ENCODE measurements at places on chromosomes 4 and X.

- DNase-seq = peak; percentile 42
Measured at GRCh38 chr4:47913861-47914219, 543 bp downstream of the NFXL1 start.

GRCh38 chr4:16079046-16079445 lies 4.8 kb downstream of the PROM1 start:
- DNase-seq = peak; percentile 59

GRCh38 chr4:124095621-124096020 lies 616.9 kb downstream of the ANKRD50 start:
- no peak for DNase-seq

- DNase-seq = peak; percentile 40
Measured at GRCh38 chr4:15653864-15654592, 1.1 kb downstream of the FBXL5 start.

DNA sequence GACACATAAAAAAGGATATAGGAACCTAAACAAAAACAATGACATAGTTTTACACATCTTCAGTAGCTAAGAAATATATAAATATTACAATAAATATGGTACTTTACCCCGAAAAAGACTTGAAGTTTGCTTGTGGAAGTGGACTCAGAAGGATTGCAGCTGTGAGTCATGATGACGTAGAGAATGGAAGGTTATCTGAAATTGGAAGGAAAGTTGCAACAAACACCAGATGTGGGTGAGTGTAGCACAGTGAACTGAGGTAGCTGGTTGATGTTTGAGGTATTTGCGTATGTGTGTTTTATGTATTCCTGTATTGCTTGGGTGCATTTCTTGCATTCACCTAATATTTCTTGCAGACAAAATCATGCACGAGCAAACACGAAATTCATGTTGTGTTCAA lies 113.0 kb downstream of the ARX start:
- no peak for DNase-seq

DNA sequence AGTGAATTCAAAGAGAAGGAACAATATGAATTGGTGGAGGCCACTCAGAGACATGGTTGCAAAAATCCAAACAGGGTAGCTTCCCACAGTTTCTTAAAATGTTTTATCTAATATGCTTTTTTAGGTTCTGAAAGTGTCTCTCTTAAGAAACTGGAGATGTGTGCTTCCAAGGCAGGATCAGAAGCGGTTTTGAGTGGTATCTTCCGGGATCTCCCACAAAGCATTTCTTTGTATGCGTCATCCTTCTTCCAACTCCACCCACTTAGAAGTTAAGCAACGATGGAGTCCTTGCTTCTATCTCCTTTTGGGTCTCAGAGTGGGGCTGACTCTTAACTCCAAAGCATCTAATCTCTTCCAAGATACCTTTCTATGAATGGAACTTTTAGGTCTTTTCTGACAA lies 196.7 kb downstream of the MID1 start:
- no peak for DNase-seq

- no peak for DNase-seq
Measured at GRCh38 chrX:110408949-110409588, 50.4 kb downstream of the RTL9 start.

GRCh38 chrX:1754077-1754476 lies 139.2 kb downstream of the ASMT start:
- no peak for DNase-seq

GRCh38 chr4:13548059-13548983 lies 4.0 kb upstream of the NKX3-2 start:
- DNase-seq = no peak

- no peak for DNase-seq
Measured at GRCh38 chrX:118249146-118249545, 96.8 kb upstream of the WDR44 start.

DNA sequence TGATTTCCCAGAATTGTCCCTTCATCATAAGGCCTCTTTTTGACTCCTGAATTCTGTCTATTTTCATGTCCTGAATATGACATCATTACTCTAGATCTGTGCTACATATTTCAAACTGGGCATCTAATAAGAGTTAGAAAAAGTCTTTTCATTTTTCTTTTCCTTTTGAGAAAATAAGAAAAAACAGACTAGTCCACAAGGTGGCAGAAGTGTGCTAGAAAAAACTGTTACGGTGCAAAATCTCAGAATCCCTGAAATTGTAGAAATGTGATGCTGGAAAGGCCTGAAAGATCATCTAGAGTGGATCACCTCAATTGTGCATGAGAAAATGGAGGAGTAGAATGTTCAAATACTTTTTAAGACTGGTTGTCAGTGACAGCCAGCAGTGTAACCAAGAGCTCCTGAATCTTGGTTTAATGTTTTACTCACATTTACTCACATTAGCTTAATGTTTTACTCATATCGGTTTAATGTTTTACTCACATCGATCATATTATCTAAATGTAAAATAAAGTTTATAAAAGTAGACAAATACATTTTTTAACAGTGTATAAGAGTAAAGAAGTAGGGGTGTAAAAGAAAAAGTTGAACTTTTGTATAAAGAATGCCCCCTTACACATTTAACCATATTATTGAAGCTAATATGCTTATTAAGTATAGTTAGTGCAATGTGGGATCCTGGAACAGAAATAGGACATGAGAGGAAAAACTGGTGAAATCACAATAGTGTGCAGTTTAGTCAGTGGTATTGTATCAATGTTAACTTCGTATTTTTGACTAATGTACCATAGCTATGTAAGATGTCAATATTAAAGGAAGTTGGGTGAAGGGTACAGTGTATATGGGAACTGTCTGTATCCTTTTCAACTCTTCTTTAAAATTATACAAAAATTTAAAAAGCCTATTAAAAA lies 15.2 kb downstream of the ASB11 start:
- DNase-seq = peak; percentile 23

DNA sequence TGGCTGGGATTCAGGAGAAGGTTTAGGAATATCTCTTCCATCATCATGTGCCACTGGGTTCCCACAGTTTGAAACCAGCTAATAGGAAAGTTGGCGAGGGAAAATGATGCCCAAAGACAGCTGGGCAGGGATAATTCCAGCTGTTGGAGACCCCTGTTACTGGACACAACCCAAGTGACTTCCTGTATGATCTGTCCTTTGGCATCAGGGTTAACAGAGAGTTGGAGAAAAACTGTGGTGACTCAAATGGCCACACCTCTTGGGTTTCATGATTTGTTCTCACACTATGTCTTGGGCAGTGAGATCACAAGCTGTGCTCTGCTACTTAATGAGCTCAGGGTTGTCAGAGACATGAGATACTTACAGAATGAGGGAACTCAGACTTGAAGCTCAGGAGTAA lies 3.8 kb downstream of the FGF16 start:
- no peak for DNase-seq

DNA sequence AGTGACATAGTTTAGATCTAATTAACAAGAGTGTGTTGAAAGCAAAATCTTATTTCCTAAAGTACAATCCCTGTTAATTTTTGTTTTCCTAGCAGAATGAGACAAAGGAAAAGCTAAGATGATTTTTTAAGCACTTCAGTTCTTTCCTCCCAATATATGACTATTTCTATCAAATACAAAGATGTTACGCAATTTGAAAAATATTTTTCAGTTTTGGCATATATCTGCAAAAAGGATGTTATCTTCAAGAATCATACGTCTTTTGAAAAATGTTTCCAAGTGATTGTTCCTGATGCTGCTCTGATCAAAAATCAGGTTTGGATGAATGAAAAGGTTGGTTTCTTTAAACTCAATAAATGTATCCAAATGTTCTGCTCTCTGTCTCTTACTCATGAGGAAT lies 486.7 kb upstream of the CPEB2 start:
- DNase-seq = no peak

GRCh38 chr4:1496116-1496642 lies 89.9 kb upstream of the NKX1-1 start:
- no peak for DNase-seq

DNA sequence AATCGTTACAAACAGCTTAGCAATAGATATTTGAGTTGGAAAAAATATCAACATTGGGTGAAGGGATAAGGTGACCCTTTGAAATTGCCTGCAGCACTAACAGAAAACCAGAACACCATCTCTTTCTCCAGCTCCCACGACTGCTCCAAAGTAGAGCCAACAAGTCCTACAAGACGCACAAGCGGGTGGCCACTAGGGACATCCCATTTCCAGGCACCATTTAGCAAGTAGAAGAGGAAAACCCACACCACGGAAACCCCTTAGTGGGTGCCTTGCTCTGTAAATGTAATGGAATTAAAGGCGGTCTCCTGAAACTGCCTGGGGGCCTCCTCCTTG lies 1.9 kb downstream of the ARHGAP6 start:
- DNase-seq = no peak

DNA sequence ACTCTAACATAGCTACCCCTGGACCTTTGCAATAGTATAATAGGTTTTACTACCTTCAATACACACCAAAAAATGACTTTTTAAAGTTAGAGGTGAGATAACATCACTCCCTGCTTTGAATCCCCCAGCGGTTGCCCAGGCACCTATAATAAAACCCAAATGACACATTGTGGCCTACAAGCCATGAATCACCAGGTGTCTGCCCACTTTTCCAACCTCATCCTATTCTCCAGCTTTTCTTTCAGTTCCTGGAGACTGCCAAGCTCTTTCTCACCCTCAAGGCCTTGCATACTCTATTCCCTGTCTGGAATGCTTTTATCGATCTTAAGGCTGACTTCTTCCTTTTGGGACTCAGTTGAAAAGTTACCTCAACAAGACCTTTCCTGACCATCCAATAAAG lies 16.4 kb upstream of the PRSS48 start:
- no peak for DNase-seq

DNA sequence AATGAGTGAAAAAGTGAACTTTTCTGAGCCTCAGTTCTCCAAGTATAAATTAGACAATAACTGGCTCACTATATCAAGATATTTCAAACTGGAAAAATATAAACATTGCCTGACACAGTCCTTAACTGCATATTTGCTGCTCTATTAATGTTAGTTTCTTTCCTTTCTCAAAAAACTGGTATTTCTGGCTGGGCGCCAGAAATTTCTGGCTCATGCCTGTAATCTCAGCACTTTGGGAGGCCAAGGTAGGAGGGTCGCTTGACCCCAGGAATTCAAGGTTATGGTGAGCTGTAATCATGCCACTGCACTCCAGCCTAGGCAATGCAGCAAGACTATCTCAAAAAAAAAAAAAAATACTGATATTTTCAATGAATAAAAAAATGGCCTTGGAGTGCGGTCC lies 227.0 kb downstream of the MAGEB17 start:
- DNase-seq = no peak

DNA sequence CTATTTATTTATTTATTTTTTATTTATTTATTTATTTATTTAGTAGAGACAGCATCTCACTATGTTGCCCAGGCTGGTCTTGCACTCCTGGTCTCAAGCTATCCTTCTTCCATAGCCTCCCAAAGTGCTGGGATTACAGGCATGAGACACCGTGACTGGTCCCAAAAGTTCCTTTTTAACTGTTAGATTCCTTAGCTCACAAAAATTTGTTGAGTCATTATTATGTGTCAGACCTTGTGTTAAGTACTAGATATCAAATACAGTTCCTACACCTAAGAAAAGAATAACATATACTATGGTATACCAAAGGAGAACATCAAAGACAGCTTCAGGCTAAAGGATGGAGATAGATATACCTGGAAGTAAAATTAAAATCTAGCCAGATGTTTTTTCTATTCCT lies 11.6 kb downstream of the FGA start:
- no peak for DNase-seq

DNA sequence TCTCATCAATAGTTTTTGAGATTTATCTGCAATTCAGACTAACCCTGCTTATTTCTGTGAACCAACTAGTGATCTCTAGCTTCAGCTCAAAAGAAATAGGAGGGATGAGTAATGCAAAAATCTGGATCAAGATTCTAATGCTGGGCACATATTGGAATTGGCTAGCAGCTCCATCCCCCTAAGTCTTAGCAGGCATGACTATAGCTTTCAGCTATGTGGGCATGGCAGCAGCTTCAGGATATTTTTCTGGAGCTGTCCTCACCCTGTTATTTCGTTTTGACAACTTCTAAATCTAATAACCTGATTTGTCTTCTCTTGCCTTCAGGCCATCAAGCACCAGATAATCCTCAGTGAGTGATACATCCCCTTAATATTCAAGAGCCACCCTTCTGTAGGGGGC lies 50.8 kb upstream of the GNPDA2 start:
- no peak for DNase-seq

DNA sequence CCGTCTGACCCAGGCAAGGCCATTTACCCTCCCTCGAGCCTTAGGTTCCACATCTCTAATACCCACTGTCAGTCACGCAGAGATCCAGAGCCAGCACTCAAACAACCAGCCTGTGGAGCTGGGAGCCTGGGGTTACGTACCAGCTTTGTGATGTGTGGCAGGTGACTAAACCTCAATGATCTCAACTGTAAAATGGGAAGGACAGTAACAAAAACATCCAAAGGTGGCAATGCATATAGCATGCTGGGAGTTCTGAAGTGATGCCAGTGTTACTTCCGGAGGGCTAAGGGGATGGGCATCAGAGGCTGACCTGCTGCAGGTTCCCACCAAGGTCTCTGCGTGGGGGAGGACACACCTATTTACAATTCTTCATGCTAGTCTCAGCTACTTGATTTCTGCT lies 6.0 kb downstream of the GRPEL1 start:
- DNase-seq = no peak

GRCh38 chrX:19863212-19863856 lies 24.1 kb downstream of the SH3KBP1 start:
- no peak for DNase-seq

DNA sequence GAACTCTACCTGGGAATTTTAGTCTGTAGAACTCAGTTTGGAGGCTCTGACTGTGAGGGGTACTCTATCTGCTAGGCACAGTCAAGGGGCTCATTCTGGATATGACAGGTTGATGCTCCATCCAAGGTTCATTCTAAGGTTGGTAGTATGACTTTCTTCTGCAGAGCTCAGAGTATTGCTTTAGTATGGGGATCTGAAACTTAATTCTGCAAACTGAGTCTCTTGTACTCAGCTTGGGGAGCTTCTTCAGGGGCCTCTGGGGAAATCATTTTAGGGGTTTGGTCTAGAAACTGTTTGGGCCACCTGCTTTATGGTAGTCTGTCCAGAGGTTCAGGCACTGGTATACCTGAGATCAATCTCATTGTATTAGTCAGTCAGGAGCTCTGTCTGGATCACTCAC lies 9.7 kb upstream of the TSR2 start:
- no peak for DNase-seq

- DNase-seq = no peak
Measured at GRCh38 chrX:130623518-130623917, 221.7 kb downstream of the RBMX2 start.

GRCh38 chrX:131277543-131278136 lies 11.5 kb downstream of the IGSF1 start:
- DNase-seq = no peak

GRCh38 chr4:83207497-83208101 lies 77.0 kb downstream of the COQ2 start:
- no peak for DNase-seq

DNA sequence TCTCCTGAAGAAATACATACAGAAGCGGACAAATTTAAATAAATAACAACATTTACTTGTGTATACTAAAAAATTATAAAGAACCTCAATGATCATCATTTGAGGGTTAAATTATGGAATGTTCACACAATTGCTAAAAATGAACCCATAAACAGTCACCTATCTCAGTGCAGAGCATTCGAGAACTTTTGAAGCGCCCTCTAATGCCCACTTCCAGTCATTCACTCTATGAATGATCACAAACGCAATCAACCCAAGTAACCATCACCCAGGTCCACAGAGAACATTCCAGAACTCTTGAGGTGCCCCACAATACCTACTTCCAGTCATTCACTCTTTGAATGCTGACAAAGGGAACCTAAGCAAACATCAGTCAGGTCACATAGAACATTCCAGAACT lies 103.5 kb upstream of the PLAC1 start:
- peak; percentile 16 for DNase-seq
